MCF 10A (cell line): ENCODE measurements at places on chromosomes 5 and 9. TPM values are rescaled to one million over a fixed set of nuclear protein-coding genes. Genes with fewer than 3 reads are reported as not detected.
A peak's percentile ranks its signal among the peaks of the same experiment; 100 is the strongest.

- DNase-seq, result no peak
Measured at GRCh38 chr5:26486631-26487030, 551.8 kb downstream of the CDH9 start.

Gene GALNT12
- total RNA-seq, result not detected in 2 replicates

- DNase-seq, result peak; percentile 50
Measured at GRCh38 chr5:108295578-108296368, 86.1 kb downstream of the FBXL17 start.

Gene IFNA13
- not detected in 2 replicates for total RNA-seq

Gene CDX1
- not detected in 2 replicates for total RNA-seq

Gene OLFM1
- not detected in 2 replicates for total RNA-seq

- DNase-seq, result no peak
Measured at GRCh38 chr9:131555841-131556673, 10.7 kb downstream of the PRRT1B start.

GRCh38 chr9:134459164-134459563, 132.9 kb downstream of the RXRA start:
- no peak for DNase-seq

Gene C1QTNF2
- total RNA-seq, result not detected in 2 replicates

- DNase-seq, result no peak
Measured at GRCh38 chr9:123096987-123097386, 63.5 kb downstream of the GPR21 start.

GRCh38 chr9:86665416-86665815, 281.9 kb downstream of the GAS1 start:
- no peak for DNase-seq

- peak; percentile 71 for DNase-seq
Measured at GRCh38 chr5:95842854-95843544, 20.5 kb upstream of the GLRX start.

DNA sequence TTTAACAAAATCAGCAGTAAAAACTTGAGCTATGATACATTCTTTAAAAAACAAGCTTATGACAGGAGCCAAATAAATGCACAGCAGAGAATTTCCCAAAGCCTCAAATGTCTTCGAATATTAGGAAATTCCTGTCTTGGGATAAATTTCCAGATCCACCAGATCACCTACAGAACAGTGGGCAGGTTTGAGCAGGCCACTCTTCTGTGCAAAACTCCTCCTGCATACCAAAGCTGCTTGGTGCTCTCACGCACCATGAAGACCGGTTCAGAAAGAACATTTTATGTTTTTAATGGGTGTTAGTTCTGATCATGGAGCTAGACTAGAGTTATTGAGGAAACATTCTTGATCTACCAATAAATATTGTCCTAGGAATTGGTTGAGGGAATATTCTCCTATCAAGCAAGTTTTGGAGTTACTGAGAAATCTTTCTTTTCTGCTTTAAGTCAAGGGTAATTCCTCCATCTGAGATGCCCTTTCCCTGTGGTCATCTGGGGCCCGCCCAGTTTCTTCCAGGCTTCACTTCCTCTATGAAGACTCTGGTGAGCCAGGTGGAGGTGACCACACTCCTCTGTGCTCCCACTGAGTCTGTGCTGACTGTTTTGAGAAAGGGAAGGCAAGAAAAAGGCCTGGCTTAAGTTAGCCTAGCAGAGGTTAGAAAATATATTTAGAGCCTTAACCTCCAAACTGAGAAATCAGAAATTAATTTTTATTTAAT, 17.9 kb downstream of the TNFSF15 start:
- DNase-seq, result peak; percentile 45

Gene PLAC8L1
- 2.5 and 3.0 TPM in 2 replicates for total RNA-seq

DNA sequence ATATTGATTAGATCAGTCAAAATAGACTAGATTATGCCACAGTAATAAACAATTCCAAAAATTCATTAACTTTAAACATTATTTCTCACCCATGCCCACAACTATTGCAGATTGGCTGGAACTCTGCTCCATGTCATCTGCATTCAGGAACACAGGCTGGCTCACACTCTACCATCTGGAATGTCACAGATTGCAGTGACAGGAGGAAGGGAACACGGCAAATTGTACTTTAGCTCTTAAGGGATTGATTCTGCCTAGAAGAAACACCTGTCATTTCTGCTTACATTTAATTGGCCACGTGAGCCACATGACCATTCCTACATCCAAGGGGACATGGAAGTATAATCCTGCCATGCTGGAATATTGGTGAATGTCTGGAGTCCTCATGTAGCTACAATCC, 54.4 kb downstream of the ATPSCKMT start:
- no peak for DNase-seq

DNA sequence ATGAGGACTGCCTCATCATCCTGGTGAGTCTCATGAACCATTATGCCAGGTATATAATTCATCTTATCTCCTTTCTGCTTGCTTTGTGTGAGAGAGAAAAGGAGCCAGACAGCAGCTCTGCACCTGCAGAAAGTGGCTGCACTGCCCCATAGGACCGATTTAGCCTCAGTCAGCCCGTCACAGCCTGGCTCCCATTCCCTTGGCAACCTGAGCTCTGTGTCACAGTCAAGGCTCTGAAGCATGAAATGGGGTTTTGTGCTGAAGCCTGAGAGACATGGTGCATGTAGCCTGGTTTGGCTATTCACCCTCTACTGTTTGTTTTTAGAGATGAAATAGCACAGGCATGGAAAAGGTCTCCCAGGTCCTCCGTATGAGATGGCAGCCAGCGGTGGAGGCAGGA, 198.3 kb downstream of the KCTD16 start:
- DNase-seq, result no peak

DNA sequence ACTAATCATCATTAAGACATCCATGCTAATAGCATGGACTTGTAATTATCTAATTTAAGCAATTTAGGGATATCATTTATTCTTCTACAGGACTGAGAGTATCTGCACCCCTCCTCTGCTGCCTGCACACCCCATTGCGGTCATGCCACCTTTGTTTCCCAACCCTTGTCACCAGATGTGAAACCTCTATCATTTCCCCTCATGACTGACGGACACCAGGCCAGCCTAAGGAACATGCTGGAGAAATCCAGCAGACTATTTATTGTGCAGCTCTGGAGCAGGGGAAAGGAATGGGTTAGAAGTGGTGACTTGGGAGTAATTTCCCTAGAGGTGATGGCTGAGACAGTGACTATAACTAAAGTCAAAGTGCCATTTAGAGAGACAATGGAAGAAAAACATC, 40.7 kb downstream of the UGCG start:
- no peak for DNase-seq
